Kasumi-1 (cell line): ENCODE measurements at places on chromosomes 7 and 10.

GRCh38 chr7:83575436-83575835 is 73.5 kb downstream of the SEMA3E start:
- no peak for DNase-seq

GRCh38 chr7:27912751-27913150 is 172.8 kb downstream of the TAX1BP1 start:
- no peak for DNase-seq

DNA sequence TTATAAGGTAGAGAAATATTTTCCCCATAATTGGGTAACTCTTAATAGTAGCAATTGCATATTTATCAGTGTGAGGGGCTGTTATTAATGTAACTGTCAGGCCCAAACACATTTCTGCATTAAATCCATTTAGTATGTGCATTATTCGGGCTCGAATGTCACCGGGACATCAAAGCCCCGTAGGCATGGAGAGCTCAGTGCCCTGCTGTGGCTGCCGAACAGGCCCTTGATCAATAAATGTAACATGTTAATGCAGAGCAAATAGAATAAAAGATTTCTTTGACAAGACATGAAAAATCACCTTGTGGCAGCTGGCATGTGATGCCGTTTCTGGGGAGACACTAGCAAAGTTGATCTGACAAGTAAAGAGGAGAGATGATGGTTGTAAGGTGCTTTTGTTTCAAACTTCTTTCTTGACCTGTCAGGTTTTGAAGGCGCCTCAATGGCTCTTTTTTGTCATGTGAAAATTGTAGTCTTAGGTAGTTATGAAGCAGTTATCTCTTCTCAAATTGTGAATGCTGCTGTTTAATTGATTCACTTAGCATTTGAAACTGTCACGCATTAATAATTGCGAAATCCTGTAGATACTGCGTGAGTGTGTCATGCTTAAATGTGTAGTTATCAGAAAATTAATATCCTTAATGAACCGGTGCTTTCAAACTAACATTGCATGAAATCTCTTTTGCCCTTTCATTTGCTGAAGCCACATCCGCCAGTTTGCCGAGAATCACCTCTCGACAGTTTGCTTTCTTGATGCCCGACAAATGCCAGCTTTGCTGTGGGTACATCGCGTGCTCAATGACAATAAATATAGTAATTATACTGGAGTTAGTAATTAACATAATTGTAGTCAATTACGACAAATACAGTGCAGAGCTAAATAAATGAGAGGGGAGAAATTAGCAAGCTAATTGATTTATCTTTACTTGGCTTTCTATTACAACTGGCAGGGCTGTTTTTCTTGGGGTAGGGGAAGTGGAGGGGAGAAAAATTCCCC is 19.5 kb downstream of the LRMDA start:
- no peak for DNase-seq

DNA sequence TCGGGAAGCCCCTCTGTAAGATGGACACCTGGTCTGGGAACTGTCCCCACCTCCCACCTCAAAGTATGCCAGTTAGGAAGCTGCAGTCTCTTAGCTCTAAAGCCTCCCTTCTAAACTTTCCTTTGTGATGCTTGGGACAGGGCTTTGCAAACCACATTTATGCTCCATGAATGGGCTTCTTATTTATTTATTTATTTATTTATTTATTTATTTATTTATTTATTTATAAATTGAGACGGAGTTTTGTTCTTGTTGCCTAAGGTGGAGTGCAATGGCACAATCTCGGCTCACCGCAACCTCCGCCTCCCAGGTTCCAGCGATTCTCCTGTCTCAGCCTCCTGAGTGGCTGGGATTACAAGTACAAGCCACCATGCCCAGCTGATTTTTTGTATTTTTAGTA is 1009.4 kb downstream of the TYW1 start:
- no peak for DNase-seq

- peak; percentile 15 for DNase-seq
These were observed 175.1 kb downstream of the COBL start for GRCh38 chr7:51141451-51142003.

DNA sequence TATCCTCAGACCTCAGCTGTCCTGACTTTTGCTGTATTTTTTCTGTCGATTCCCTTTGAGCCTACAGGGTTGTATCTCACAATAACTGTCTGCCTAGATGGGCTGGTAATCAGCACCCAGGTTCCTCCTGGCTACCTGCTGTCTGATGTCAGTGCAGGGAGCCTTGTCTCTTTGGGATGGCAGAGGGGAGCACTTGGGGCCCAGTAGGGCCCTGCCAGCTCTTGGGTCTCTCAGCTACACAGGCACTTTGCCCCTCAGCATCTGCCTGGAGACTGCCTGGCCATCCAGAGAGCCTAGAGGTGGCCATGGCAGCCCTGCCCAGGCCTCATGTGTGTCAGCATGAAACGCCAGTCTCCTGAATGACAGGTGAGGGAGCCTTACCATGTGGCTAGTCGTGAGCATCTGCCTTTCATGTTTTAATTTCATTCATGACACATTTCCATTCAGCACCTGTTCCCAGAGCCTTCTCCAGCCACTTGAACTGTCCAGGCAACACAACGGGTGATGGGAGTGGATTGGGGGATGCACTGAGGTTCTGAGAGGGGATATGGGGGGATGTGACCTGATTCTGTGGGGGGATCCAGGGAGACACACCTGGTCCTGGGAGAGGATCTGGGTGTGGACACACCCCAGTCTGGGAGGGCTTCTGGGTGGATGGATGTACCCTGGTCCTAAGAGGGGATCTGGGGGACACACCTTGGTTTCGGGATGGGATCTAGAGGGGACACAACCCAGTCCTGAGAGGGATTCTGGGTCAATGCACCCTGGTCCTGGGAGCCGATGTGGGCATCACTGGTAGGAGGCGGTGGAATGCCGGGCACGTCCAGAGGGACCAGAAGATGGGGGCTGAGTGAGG is 21.9 kb downstream of the ADCY1 start:
- DNase-seq = no peak

DNA sequence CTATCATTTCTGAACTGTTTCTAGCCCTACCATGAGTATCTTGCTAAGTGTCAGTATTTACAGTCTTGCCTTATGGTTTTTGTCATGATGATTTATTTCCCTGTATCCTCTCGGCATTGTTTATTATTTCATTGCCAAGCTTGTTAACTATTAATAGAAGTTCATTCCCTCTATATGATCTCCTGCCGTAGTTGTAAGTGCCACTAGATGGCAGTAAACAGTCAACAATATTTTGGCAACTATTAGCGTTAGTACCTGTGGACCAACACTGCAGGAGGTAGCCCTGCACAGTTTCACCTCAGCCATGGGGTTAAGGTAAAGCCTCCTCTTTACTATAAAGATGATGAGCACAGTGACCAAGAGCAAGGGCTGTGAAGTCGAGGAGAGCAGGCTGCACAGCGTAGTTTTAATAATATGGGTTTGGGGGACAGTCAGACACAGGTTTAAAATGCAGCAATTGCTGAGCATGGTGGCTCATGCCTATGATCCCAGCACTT is 26.1 kb upstream of the CCNJ start:
- DNase-seq = peak; percentile 78

GRCh38 chr10:3889961-3890522 is 105.0 kb upstream of the KLF6 start:
- DNase-seq = no peak

DNA sequence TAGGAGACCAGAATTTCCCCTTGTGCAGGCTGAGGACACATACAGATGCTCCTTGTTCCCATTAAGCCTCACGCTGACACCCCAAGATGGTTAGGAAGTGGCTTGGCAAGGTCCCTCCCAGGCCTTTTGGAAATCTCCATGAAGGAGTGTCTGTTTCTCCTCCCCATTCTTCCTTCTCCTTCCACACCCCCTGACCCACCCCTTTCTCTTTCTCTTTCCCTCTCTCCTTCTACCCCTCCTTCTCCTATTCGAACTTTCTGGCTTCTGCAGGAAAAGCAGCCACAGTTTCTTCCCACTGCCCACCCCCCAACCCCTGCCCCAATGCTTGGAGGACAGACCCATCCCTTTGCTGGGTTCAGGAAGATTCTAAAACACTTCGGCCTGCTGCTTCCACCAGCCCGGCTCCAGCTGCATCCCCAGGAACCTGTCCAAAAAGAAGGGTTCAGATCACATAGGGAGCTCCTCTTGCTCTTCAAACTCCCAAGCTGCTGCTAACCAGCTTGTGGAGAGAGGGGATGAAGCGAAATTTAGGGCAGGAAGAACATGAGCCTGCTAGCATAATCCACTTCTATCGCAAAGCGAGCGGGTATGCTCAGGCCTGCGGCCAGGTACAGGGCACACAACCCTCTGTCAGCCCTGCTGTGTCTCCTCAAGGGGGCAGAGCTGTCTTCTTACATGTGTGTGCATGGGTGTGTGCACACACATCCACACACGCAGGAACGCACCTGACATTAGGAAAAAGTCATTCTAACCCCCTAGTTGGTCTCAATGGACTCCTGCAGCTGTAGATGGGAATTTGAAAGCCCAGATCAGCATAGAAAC is 80.4 kb downstream of the PPP1R3C start:
- DNase-seq = peak; percentile 19

GRCh38 chr7:81079746-81080145 is 160.9 kb upstream of the SEMA3C start:
- no peak for DNase-seq

- no peak for DNase-seq
These were observed 672.0 kb upstream of the FOXK1 start for GRCh38 chr7:4010061-4010605.

- DNase-seq = no peak
These were observed 148.4 kb upstream of the KLF14 start for GRCh38 chr7:130882396-130882795.

DNA sequence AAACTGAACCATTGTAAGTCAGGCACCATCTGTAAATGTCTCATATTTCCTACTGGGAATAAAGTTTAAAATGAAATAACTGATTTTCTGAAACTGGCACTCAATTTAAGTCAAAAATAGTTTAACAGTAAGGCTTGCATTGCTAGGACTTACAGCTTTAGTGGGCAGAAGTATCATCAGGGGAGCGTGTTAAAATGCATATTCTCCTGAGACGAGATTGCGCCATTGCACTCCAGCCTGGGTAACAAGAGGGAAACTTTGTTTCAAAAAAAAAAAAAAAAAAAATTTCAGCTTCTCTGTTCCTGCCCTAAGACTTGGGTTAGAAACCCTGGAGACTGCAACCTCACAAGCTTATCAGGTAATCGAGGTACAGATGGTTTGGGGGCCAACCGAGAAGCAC is 65.4 kb downstream of the UBE3C start:
- DNase-seq = no peak

DNA sequence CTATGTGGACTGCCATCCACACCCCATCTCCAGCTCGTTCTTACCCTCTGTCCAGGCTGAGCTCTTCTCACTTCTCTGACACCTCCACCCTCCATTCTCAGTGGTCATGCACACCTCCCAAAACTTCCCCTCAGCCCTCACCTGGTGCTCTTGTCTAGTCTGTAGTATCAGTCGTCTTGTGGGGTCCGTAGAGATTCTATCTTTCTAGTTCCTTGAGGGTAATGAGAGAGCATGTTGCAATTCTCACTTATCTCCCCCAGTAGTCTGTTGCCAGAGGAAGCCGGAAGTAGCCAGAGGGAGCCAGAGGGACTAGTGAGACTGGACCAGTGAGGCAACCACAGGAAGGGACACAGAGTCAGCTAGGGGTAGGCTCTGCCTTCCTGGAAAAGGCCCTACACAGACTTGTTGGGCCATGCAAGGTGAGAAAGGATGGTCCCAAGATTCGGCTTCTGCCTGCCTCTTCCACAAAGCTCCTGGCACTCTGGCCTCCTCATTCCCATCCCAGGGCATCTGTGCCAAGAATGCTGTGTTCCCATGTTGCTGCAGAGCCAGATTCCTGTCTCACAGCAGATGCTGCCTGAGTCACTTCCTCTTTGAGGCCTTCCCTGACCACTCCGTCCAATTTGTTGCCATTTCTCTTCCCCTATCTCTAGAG is 50.6 kb upstream of the DUSP5 start:
- peak; percentile 89 for DNase-seq

DNA sequence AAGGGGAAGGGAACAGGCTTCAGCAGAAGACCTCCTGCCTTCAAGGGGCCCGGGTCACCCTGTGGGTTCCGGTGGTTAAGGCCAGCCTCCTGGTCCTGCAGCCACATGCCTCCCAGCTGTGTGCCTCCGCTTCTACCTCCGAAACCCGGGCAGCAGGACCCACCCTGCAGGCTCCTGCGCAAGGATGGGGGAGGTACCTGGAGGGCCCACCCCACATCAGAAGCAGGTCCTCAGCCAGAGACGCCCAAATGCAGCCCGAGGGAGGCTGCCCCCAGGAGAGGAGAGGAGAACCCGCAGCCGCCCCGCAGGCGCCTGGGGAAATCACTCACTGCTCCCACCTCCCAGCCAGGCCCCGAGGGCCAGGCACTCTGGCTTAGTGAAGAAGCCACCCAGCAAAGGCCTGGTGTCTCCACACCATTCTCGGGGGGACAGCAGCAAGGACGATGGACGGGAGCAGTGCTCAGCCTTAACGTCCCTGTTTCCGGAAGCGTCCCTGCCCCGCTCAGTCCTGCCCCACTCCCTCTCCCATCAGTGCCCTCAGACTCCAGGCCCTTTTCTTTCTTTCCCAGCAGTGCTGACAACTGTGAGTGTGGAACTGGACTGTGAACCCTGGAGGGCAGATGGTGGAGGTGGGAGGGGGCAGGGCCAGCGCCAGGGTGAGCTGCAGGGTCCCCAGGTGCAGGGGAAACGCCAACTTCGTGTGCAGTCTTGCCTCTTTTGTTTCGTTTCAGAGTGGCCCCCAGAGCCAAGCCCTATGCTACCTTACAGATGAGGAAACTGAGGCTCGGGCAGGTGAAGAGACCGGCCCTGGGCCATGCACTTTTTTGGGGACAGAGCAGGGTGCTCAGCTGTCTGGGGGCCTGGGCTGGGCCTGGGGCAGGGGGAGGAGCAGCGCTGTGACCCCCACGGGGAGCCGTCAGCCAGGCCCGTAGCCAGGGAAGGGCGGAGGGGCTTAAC is 138.0 kb downstream of the FAM53B start:
- DNase-seq = no peak
